ENCODE measurements at places on chromosomes 13 and 19. TPM values are rescaled to one million over a fixed set of nuclear protein-coding genes. Genes with fewer than 3 reads are reported as not detected.

- no peak for DNase-seq
Measured at GRCh38 chr13:52780092-52780491, 40.5 kb upstream of the CNMD start.

GRCh38 chr13:87712012-87712411 is 40.8 kb downstream of the SLITRK5 start:
- DNase-seq = no peak

DNA sequence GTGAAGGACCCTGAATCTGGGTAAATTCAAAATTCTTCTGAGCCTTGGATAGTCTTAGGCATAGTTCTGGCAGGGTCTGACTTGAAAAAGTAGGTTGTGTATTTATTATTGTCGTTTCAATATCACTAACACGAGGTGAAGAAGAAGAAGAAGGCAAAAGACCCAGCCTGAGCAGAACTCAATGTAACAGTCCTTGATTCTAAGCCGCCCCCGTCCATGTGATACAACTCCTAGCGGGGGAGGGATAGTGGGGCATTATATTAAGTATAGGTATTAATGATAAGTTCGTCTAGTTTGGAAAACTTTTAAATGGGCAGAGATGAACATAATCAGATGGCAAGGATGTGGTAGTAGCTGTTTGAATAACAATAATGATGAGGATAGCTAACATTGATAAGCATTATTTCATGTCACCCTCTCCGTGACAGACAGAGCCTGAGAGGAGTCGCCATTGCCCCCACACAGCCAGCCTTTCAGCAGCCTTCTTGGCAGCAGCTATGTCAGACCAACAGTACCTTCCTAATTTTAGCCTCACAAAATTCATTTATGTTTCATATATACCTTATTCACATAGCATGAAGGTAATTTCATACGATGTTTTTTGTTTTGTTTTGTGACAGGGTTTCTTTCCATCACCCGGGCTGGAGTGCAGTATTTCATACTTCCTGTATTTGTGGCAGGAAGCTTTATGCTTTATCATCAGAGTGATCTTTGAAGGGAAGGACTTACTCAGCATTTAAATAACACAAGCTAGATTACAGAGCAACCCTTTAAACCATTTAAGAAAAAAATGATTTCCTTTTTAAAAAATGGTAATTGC is 64.4 kb upstream of the NPAS1 start:
- no peak for DNase-seq

DNA sequence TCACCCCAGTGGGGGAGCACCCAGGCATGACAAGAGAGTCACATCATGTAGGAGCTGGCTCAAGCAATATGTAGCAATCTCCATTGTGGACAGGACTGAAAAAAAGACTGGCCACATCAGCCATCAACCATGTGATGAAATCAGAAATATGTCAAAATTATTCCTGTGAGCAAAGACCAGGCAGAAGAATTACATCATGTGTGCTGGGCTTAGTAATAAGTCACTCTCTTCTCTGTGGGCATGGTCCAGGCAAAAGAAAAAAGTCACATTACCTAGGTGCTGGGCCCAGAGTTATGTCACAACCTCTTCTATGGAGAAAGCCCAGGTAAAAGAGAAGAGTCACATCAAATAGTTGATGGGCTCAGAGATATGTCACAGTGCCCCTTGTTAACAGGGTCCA is 28.3 kb upstream of the ZNF729 start:
- no peak for DNase-seq

DNA sequence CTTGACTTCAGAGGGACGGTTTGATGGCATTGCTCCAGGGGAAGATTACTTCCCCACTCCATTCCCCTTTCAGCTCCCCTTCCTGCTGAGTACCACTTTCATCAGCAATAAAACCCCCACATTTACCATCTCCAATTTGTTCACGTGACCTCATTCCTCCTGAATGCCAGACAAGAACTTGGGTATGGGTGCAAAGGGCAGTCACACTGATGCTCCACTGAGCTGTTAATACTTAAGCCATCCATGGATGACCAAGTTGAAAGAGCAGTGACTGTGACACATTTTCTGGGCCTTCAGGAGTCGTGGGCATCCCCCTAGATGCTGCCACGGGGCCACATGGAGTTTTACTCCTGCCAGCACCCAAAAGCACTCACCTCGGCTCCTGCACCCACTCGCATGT is 93.1 kb downstream of the STOML3 start:
- DNase-seq = no peak

- DNase-seq = no peak
Measured at GRCh38 chr13:21124852-21125251, 51.5 kb downstream of the SKA3 start.

The C19orf67 gene
- not detected for total RNA-seq

The CLIP3 gene
- total RNA-seq = 14.9 TPM

The GTPBP3 gene
- 30.3 TPM for total RNA-seq

The PEG3 gene
- 13.7 TPM for total RNA-seq
